NCI-H2081 (cell line): ENCODE measurements at places on chromosomes 16 and 17.

GRCh38 chr17:32846143-32846542 is 30.8 kb downstream of the MYO1D start:
- no peak for DNase-seq

DNA sequence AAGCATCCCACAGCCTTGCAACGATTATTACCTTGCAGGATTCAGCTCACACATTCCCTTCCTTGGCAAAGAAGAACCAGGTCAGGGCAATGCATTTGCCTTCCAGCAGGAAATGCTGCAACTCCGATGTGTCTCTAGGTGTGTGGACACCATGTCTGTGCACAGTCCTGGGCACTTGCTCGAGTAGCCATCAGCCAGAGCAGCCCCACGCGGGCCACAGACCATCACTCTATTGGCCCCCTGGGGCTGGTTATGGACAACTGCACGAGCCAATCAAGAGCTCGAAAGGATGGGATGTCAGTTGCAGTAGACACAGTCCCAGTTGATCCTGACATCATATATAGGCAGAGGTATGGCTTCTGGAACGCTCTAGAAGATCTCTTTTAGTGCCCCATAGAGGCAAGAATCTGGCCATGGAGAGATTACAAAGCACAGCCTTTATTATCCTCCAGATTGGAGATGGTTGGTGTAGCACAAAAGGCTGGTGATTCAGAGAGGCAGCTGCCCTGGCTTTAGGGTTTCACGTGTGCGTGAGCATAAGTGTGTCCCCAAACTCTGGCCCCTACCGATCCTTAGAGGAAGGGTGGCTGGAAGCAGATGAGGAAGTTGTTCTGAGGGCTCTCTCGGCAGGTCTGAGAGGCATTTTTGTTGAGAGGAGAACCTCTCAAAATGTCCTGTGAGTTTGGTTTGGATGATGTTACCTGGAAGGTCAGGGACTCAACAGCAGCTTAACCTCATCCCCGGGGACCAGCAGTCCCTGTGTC is 403.8 kb downstream of the SEC14L1 start:
- no peak for DNase-seq

DNA sequence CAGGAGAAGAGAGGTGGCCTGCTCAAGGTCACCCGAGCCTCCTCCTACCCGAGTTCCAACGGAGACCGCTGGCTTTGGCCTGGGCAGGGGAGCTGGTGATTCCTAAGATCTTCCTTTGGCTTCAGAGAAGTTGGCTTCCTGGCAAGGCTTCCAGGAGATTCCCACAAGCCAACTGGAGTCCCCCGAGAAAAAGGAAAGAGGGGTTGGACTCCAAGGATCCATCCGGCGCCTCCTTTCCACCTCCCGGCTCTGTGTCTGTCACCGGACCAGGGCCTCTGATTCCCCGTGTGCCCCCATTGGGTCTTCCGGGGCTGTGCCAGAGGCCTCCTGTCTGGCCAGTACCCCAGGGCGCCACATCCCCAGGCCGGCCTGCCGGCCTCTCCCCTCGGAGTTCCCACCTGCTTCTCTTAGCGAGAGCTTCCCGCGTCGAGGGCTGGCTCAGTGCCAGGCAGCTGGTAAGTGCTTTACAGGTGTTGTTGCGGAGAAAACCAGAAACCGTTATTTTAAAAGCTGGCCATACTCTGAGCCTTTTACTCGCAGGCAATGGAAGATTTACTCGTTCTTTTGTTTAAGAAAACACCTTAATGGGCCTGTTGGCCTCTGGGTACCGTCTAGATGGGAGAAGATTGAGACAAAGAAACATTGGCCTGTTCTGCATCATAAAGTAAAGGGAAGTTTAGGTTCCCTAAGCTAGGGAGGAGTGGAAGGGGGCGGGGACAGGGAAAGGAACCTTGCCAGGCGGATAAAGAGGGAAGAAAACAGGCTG is 258.4 kb upstream of the SDK2 start:
- DNase-seq = peak; percentile 26

GRCh38 chr17:172401-172800 is 9.0 kb downstream of the DOC2B start:
- no peak for DNase-seq

GRCh38 chr16:60217787-60218186 is 1483.7 kb upstream of the GOT2 start:
- DNase-seq = no peak
